ENCODE measurements at places on chromosomes 4 and X.

DNA sequence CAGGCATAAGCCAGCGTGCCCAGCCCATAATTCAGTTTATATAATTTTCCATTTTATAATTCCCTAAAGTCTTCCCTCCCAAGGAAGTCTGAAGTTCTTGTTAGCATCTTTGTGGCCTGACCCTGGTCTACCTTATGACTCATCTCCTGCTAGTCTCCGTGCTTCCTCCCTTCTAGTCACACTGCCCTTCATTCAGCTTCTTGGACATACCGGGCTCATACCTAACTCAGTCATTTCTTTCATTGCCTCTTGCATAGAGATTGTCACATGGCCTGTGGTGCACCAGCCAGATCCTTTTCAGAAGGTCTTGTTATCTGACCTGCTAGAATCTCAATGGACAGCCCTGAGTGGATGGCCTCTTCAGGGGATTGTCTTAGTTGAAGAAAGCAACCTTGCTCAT, 22.8 kb upstream of the MAML3 start:
- DNase-seq: no peak

DNA sequence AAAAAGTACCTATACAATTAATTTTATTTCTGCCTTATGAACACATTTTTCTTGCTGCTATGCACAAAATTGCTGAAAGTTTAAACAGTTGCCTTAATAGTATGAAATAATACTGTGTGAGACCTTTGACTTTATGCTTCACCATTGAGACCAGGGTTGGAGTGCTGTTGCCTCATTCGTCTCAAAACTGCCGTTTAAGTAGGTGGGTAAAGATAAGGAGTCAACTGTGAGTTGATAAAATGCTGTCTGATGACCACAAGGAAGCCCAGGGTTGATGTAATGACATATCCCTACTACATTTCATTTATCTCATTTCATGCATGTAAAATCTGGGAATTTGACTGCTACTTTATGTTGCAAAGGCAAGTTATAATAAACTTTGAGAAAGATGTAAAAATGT, 23.4 kb downstream of the STK26 start:
- DNase-seq: no peak

GRCh38 chr4:67288964-67289363, 256.3 kb downstream of the CENPC start:
- peak; percentile 10 for DNase-seq

- DNase-seq: no peak
Observed at GRCh38 chr4:86521373-86521969, 72.6 kb upstream of the PTPN13 start.

GRCh38 chr4:76504613-76505465, 69.8 kb downstream of the SHROOM3 start:
- DNase-seq: peak; percentile 53
